ENCODE measurements at places on chromosomes 1 and 21.

GRCh38 chr1:184556665-184557064 is 169.8 kb downstream of the C1orf21 start:
- no peak for DNase-seq

DNA sequence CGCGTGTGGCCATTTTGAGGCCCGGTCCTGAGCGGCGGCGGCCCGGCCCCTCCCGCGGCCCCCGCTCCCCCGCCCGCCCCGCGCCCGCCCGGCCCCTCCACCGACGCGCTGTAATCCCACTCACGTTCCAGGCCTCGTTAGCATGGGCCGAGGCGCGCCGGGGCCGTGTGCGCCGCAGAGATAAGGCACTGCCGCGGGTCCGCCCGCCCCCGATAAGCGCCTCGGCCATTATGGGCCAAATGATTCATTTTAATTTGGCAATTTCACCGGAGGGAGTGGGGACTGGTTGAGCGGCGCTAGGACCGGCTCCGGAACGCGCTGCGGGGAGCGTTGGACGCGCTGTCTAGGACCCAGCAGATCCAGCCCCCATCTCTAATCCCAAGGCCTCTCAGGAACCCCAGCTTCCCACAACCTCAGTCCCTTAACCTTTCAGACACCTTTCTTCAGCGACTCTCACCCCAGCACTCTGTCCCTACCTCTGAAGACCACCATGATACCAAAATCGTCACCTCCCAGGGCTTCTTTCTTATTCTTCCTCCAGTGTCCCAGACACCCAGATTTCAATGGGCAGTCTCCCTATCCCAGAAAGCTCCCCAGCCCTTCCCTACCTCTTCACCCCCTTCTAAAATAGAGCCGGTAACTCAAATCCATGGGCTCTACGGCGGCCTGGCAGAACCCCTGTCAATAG is at the start of gene TAL1:
Gene TAL1, minus strand, starts transcription at position 39 of the 688 bp plus-strand sequence. CDS start 6,337 bp downstream, outside the sequence.
- DNase-seq = no peak

- no peak for DNase-seq
These were observed 59.9 kb upstream of the FBXO28 start for GRCh38 chr1:224054012-224054411.

DNA sequence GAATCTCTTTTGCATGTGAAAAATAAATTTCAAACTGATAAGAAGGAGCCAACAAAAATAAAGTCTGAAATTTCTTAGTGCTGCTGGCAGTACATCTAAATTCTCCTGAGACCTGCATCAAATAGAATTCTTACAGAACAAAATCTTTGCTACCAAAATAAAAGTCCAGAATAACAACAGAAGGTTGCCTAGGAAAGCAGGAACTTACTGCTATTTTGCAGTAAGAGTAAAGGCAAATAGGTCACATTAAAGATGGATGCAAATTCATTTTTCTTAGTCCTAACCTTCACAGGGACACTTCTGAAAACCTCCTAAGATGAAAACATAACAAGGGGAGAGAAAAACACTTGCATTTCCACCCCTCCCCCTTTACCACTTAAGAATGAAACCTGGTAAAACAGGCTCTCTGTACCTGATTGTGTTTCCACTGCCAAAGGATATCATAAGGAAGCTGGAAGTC is 59.0 kb downstream of the RUSC1 start:
- DNase-seq = no peak

- no peak for DNase-seq
These were observed 252.8 kb upstream of the ADGRL2 start for GRCh38 chr1:81547912-81548303.

DNA sequence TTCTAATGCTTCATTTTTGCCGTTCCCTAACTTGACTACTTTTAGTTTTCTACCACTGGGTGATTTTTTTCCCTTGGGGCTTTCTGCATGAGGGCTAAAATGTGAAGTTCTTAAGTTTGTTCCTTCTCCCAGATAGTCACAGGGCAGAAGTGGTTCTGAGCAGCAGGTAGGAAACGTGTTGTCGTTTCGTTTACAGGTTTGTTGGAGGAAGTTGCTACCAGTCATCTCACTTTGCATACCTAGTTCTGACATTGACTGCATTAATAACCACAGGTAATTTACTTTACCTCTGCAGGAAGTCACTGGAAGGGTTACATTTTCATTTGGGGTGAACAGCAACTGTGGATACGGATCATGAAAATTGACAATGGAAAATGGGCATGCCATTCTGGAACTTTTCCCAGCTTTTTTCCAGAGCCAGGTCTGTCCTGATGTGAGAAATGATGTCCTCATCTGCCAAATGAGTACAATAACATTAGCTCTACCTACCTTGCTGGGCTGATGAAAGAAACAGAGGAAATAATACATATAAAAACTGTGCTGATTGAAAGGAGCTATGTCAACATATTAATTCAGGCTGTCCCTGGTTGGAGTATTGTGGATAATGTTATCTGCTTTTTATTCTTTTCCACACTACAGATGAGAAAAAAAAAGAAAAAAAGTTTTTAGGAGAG is 94.2 kb downstream of the DISC1 start:
- DNase-seq = no peak

DNA sequence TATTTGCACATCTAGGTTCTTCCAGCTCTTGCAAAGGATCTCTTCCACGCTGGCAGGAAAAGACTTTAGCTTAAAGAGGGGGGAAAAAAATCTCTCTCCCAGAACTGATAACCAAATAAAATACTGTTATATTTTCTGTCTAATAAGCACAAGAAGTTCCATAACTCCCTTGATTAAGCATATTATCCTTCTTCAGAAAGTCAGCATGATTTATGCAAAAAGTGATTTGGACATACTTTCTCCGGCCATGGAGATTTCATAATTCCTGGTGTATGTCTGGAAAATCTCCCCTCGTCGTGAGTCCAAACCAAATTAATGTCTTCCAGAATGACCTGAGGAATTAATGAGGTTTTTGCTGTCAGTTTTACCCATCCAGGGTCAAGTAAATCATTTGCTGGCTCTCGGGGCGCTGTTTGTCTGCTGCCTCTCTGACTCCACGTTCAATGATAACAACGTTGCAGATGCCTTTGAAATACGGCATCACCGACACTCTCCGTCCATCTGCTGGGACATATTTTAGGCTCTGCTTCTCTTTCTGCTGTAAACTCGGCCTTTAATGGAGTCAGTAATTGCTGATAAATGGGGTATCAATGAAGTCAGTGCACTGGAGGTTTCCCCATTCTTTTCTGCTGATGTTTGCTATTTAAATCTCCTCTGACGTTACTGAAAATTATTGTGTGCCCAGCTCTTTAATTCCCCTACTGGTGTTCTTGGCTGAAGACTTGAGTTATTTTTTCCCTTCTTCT is 112.9 kb downstream of the HLX start:
- DNase-seq = no peak

DNA sequence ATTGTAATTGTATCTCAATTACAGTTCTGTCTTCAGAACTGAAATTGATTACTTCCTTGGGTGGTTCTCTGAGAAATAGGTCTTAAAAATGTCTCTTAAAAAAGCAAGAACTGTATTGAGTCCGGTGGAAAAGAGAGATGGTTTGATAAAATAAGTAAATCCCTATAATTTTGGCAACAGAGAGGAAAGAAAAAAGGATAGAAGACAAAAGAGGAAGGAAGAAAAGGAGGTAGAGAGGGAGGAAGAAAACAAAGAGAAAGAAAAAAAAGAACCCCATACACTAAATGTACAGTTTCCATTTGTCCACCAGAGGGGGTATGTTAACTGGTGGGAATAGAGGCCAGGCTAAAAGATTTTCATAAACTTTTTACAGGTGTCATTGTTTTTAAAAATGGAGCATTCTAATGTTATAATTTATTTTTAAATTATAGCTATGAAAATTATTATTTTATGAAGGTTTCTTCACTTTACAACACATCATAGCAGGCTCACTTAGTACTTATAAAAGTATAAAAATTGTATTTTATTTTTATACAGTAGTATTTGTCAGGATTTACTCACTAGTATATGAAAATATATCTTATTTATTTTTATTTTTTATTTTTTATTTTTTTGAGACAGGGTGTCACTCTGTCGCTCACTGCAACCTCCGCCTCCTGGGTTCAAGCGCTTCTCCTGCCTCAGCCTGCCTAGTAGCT is 2.1 kb upstream of the UBE2T start:
- DNase-seq = no peak

DNA sequence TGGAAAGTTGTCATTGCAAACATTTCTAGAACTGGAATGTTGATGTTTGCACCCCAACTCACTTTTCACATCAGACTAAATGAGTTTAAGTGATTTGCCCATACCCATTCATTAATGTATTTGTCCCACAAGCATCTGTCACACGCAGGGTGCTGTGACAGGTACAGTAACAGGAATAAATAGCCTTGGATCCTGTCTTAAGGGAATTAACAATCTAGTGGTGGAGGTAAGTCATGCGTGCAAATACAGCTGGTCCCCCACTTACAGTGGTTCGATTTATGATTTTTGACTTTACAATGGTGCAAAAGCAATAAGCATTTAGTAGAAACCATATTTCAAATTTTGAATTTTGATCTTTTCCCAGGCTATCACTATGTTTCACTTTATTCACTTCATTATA is 17.5 kb upstream of the PRDM2 start:
- no peak for DNase-seq

- no peak for DNase-seq
These were observed 47.1 kb upstream of the CYP2J2 start for GRCh38 chr1:59973719-59974118.

- no peak for DNase-seq
These were observed 45.7 kb downstream of the CAPZB start for GRCh38 chr1:19439464-19440171.

DNA sequence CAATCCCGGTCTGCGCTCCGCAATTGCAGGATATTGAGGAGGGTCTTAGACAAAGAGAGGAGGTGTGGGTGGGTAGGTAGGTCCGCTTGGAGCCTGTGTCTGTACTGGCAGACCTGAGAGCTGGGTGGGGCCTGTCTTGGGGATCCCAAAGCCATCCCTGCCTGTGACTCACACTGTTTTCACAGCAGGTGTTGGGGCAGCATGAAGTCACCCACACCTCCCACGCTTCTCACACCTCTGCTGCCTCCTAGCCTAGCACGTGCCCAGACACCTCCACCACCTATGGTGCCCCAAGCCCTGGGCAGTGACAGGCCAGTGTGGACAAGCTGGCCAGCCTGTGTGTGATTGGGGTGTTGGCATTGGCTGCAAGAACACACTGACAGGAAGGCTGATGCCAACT is 65.7 kb upstream of the ECE1 start:
- DNase-seq = no peak

DNA sequence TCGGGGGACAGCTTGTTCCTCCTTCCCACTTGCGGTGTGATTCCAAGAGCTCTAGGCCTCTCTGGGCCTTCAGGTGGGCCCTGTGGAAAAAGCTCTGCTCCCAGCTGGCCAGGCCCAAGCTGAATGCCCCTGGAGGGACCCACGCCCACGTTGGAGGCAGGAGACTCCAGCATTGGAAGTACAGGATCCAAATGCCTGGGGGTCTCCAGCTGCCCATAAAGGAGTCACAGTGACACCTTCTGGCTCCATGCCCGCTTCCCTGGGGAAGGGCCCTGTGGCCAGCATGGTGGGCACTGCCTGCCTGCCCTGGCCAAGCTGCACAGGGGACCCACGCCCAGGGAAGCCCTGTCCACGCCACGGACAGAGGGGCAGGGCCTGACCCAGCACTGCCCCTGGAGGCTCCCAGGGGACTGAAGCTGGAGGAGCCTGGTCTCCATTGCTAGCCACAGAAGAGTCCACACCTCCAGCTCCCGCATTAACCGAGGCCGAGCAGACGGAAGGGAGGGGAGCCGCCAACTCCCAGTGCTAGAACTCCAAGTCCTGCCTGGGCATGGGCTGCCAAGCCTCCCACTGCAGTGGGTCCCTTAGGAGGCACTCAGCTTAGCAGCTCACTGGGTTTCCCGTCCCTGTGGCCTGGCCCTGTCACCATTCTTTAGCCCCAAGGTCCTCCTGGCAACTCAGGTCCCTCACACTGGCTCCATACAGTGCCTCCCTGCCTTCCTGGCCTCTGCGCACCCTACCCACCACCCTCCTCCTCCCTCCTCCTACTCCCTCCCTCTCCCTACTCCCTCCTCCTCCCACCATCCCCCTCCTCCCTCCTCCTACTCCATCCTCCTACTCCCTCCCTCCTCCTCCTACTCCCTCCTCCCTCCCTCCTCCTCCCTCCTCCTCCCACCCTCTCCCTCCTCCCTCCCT is 41.9 kb downstream of the WNT9A start:
- DNase-seq = no peak

DNA sequence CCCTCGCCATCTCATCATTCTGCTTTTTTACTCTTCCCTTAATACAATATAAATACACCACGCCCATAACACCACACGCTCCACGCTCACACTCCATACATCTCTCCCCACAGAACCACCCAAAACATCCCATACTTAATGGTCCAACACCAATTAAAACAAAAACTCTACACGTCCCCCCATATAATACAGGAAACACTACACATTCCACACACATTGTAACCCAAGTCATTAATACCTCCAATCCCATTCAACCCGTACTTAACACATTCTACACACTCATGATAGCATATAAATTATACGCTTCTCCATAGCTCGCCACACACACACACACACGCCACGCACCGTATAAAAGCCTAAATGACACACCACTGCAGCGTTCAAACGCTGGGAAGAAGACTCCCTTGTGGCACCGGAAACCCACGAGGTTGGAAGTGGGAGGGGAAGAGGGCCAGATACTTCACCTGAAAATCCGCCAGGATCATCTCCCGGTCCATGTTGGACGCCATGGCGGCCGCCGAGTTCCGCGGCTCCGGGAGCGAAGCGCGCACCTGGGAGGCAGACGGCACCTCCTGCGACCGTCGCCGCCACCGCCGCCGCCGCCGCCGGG is 659 bp downstream of the FAF1 start:
- no peak for DNase-seq

DNA sequence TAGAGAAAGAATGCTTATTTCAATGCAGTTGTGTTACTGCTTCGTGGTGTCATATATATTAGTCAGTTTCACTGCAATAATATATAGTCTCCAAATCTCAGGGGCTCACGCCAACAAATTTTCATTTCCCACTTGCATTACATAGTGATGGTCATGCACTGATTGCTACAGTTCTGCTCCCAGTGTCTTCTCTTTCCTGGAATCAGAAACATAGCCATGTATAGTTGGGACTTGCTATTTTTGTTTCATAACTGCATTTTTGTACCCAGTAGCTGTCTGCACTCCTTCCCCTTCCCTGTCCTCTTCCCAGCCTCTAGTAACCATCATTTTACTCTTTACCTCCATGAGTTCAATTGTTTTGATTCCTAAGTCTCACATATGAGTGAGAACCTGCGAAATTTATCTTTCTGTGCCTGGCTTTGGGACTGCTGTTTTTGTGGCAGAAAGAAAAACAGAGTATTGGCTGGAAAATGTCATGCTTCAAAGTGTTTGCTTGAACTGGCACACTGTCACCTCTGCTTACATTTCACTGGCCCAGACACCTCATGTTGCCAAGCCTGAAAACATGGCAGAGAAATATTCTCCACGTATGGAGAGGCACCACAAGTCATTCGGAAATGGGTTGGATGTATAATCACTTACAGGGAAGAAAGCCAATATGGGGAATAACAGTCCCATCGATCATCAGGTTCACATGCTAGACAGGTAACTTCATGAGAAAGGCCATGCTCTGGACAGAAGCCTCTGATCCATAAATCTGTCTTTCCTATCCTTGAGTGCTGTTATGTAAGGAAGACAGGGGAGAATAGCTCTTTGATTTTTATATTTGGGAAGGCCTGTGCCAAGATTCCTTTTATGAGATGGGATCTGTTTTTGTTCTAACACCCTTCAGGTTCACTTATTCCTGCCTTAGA is 60.4 kb upstream of the BACH1 start:
- no peak for DNase-seq

- no peak for DNase-seq
These were observed 51.4 kb upstream of the S1PR1 start for GRCh38 chr1:101185421-101185820.

GRCh38 chr1:206570529-206570928 is 41.7 kb downstream of the EIF2D start:
- DNase-seq = no peak

GRCh38 chr1:227899820-227900449 is 47.8 kb downstream of the WNT9A start:
- no peak for DNase-seq

All from stimulated activated CD8-positive, alpha-beta memory T cell treated with anti-CD3 and anti-CD28 coated beads, Interleukin-7, amount 100 ng/mL, for 4 hours (primary cell).